H7 (cell line): ENCODE measurements at places on chromosomes 12 and 14. TPM values are rescaled to one million over a fixed set of nuclear protein-coding genes. Genes with fewer than 3 reads are reported as not detected.
A peak's percentile ranks its signal among the peaks of the same experiment; 100 is the strongest.

DNA sequence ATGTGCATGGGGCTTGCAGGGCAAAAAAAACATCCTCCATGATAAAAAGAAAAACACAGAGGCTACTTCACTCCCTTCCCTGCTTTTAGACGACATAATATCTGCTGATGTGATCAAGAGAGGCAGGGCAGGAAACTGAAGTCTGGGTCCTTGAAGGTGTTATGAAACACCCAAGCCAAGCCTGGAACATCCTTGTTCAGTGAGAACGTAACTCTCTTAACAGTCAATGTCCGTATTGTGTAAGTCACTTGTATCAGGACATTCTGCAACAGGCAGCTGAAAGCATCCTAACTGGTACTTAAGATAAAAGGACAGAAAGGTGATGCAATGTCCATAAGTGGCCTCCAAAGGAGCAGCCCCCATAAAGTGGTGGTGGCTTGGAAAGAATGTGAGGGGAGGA lies 20.0 kb downstream of the KCNK10 start:
- DNase-seq, result no peak

SLCO1B3 gene
- total RNA-seq, result not detected in 2 replicates

GRCh38 chr12:121823101-121823726 lies 19.4 kb downstream of the SETD1B start:
- peak; percentile 77 for DNase-seq

GLIPR1L2 gene
- not detected in 2 replicates for total RNA-seq

DNA sequence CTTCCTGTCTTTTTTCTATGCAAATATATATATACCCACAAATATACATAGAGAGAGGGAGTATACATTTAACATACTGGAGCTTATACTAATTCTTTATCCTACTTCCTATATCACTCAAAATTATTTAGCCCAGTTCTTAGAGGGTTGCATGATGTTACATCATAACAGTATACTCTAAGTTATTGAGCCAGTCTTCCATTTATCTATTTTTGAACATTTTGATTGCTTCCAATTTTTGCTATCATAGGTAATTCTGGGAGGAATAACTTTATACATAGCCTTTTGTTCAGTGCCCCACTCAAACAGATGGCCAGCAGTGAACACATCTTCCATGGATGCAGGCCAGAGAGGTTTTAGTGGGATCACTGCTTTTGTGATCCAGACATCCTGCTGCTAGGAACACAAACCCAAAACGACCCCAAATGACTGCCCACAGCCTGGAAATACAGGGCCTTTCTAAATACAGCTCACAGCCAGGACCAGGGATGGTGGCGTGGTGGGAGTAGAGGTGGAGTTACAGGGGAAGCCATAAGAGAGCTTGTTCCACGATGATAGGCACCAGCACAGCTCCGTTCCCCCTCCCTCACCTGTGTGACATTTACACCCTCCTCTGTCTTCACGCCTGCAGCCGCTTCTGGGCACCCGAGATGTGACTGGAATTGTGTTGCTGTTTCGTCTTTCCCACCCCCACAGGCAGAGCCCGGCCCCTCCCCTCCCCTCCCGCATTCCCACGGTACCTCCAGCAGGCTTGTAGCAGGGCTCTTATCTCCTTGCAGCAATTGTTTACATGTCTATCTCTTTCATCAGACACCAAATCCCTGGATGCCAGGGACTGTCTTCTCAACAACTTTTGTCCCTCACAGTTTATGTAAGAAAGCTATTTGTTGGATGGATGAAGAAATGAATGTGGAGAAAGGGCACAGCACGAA lies 30.7 kb upstream of the HDAC7 start:
- peak; percentile 70 for DNase-seq

DNA sequence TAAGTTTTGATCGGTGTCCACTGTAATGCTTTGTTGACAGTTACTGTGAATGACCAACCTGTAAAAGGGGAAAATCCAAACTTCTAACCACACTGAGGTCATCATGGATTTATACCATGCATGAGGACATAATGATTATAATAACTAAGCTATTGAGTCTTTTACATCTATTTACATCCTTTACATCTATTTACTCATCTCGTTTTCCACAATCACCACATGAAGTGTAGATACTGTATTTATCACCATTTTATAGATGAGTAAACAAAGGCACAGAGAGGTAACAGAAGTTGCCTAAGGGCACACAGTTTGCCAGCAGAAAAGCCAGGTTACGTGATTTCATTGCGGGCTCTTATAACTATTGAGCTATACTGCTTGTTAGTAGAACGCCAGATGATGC lies 27.9 kb upstream of the EID3 start:
- DNase-seq, result no peak
